ENCODE measurements at places on chromosomes 1 and 21.

- peak; percentile 93 for DNase-seq
Observed at GRCh38 chr1:66533804-66534740, at the start of gene SGIP1. SGIP1 (plus strand) TSS chr1:66534153; CDS start chr1:66534359, 206 bp downstream.

DNA sequence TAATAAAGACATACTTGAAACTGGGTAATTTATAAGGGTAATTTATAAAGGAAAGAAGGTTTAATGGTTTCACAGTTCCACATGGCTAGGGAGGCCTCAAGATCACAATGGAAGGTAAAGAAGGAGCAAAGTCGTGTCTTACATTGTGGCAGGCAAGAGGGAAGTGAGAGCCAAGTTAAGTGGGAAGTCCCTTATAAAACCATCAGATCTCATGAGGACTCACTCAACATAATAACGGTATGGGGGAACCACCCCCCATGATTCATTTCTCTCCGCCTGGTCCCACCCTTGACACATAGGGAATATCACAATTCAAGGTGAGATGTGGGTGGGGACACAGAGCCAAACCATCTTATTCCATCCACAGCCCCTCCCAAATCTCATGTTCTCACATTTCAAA is 76.8 kb upstream of the ZNF678 start:
- DNase-seq: no peak

DNA sequence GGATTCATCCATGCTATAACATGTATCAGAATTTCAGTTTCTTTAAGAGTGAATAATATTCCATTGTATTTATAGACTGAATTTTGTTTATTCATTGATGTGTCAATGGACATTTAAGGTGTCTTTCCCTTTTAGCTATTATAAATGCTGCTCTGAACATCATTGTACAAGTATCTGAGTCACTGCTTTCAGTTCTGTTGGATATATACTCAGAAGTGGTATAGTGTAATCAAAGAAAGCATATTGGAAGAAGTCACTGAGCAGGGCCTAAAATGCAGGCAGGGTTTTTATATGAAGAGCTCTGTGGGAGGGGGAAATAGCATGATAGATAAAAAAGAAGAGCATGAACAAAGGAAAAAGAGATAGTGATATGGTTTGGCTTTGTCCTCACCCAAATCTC is 22.5 kb downstream of the TYW3 start:
- no peak for DNase-seq

DNA sequence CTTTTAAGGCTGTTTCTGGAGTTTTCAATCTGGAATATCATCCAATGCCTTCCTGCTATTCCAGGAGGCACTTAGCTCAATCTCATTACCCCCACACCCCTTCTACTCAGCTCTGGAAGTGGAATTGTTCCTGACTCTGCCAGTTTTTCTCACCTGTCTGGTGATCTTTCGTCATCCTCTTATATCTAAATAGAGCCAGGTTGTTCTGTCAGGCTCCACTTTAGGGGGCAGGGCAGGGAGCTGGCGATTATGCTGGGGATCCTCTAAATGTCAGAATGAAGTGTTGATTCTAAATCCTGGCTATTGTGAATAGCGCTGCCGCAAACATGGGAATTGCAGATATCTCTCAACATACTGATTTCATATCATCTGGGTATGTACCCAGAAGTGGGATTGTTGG is 63.6 kb upstream of the ETV3 start:
- DNase-seq: no peak

GRCh38 chr1:46221749-46222148 is 18.6 kb downstream of the LURAP1 start:
- DNase-seq: no peak

DNA sequence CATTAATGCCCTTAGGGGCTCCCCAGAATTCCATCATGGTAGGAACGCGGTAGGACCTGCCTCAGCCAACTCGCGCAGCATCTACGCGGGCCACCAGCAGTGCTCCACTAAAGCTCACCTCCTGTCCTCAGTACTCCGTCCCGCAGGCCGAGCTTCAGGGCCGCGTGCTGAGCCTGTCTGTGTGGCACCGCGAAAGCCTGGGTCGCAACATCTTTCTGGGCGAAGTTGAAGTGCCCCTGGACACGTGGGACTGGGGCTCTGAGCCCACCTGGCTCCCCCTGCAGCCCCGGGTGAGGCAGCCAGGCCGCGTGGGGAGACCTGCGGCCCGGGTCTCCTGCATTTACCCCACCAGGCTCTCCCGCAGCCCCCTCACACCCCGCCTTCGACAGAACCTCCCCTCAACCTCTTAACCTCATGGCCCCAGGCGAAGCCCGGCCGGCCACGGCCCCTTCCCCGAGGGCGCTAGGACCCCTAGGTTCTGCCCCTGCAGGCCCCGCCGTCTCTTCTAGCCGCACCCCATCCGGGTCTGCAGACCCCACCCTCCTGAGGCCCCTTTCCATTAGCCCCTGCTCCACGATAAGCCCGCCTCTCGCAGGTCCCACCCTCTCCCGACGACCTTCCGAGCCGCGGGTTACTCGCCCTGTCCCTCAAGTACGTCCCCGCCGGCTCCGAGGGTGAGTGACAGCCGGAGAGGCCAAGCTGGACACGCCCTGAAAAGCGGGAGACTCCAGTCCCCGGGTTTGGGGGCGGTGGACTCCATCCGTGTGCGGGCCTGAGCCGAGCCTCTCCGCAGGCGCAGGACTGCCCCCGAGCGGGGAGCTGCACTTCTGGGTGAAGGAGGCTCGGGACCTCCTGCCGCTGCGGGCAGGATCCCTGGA is 9.1 kb downstream of the SYTL1 start:
- peak; percentile 85 for DNase-seq

GRCh38 chr1:54118704-54119103 is 34.1 kb downstream of the CDCP2 start:
- DNase-seq: no peak

GRCh38 chr1:33282791-33283190 is 26.5 kb downstream of the ZNF362 start:
- DNase-seq: no peak

DNA sequence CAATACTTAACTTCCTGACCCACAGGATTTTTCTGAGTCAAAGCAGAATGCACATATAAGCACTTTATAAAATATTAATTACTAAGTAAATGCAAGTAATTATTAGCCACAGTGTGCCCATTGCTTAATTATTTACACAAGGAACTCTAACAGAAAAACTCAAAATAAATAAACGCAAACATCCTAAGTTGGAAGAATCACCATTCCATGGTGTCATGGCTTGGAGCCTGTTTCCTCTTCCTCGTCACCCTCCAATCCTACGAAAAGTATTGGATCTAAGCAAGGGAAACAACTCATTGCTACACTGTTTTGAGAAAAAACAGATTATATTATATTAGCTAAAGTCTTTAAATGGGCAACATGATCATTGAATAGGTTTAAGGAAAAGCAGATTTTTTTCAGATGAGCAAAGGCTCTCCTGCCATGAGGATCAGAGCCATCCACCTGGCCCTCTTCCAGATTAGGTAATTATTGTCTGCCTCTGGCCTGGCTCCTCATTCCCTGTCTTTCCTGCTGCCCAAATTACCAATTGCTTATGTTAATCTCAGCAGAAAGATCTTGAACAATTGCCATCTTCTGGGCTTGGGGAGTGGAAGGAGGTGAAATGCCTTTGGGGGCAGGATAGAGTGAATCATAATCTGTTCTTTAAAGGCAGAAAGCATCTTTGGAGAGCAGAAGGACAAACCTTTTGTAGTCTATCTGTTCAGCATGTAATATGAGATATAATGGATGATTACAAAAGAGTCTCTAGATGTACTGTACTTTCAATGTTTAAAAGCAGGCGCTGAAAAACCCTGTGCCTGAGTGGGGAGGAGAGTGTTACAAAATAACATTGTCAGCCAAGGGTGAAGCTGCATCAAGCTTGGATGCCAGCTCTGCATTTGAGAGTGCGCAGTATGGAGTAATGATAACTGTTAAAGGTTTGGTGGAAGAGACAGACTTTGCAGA is 121.2 kb downstream of the DUSP10 start:
- peak; percentile 1 for DNase-seq

GRCh38 chr1:110675060-110675791 is 486 bp upstream of the KCNA3 start:
- peak; percentile 58 for DNase-seq

DNA sequence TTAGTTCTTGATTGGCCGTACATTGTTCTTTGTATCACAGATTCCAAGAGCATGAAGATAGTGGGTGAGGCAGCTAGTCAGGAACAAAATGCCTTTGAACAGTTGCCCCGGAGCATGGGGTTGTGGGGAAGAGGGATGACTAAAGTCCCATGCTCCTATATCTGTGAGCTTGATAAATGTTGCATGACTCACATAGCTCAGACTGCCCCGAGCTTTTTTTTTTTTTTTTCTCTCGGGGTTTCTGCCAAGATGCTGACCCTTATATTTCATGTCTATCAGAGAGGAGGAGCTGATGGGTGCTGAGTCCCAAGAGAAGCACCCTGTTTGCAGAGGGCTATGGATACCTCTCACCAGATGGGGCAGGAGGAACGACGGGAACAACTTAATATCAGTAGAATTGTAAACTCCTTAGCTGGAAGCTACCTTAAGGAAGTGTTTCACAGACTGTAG is 40.6 kb downstream of the SRRM1 start:
- no peak for DNase-seq

Measured in cerebellar cortex (tissue), 1 donor.